ENCODE measurements at places on chromosomes 6 and 20.

GRCh38 chr6:141956868-141957267 lies 175.9 kb upstream of the GJE1 start:
- no peak for DNase-seq

DNA sequence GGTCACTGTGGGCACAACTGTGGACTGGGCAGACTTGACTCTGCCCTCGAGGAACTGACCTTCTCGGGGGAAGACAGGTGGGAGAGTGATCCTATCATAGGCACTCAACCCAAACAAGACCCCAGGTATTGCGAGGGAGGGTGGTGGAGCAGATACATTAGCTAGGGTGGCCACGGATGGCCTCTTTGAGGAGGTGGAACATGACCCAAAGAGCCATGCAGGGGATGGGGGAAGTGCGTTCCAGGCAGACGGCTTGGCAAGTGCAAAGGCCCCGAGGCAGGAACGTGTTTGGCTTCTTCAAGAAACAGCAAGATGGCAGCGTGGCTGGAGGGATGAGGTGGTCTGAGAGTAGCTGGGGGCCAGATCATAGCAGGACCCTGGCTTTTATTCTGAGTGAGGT lies 167.6 kb downstream of the NFATC2 start:
- no peak for DNase-seq

GRCh38 chr6:41455818-41456217 lies 90.4 kb upstream of the FOXP4 start:
- DNase-seq: no peak

- DNase-seq: no peak
These were observed 110.8 kb upstream of the SCP2D1 start for GRCh38 chr20:18702736-18703135.

- no peak for DNase-seq
These were observed 298.8 kb downstream of the FOXA2 start for GRCh38 chr20:22285555-22285954.

DNA sequence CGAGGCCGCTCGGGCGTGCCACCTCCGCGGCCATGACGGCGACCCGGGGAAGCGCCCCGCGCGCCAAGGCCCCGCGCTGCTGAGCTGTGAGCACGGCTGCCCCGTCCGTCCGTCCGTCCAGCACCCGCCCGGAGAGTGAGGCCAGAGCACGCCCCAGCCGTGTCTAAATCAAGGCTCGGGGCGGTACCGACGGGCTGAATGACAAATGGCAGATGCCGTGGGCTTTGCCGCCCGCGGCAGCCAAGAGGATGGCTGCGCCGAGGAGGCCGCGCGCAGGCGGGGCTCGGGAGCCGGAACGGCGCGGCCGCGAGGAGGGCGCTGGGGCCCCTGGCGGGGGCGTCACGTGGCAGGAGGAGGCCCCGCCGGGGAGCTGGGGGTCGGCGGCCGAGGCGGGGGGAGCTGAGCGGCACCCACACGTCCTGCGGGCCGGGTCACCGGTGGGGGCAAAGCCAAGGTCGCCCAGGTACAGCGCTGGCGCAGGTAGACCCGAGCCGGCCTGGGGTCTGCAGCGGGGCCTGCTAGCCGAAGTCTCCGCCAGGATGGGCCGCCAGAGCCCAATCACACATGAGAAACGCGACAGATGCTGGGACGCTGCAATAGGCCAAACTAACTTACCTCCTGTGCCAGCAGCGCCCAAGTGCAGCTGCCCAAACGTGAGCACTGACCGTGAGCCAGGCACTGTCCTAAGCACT lies at the start of gene PLAGL1:
PLAGL1 (minus strand) TSS at position 140 of the 692 bp plus-strand sequence. CDS start 60,123 bp downstream, outside the sequence.
- peak; percentile 14 for DNase-seq

DNA sequence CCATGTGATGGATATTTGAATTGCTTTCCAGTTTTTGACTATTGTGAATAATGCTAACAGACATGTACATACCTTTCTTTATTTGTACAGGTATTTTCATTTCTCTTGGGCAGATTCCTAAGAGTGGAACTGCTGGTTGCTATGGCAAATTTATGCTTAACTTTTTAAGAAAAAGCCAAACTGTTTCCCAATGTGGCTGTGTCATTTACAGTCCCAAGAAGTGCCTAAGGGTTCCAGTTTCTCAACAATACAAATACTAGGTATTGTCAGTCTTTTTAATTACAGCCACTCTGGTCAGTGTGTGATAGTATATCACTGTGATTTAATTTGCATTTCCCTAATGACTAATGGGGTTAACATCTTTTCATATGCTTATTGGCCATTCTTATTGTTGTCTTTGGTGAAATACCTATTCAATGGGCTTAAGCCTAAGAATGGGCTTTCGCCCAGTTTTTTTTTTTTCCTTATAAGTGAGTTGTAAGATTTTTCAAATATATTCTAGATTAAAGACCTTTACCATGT lies 10.3 kb downstream of the REPS1 start:
- no peak for DNase-seq

GRCh38 chr6:111566222-111566734 lies 39.4 kb downstream of the TRAF3IP2 start:
- DNase-seq: no peak

GRCh38 chr6:68732423-68732822 lies 97.3 kb downstream of the ADGRB3 start:
- DNase-seq: no peak

DNA sequence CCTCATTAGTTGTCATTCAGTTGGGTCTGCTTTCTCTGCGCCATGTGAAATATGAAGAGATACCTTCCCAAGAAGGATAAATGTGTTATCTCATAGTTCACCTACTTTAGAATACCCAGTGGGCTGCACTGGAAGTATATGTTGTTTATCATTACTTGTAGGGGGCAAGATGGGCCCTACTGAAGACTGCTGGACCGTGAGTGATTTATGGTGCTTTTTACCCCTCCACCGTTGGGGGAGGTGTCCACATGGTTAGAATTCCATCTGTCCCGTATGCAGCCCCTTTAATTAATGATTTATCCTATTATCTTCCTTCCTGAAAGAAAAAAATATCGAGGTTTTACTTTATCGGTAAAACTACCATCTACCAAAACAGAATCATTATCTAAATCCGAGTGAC lies 97.0 kb downstream of the TSHZ2 start:
- DNase-seq: no peak

GRCh38 chr6:33628401-33628964 lies 7.4 kb downstream of the ITPR3 start:
- DNase-seq: no peak

- no peak for DNase-seq
These were observed 23.6 kb downstream of the FOXA2 start for GRCh38 chr20:22560817-22561216.

GRCh38 chr6:48535582-48536009 lies 424.6 kb upstream of the PTCHD4 start:
- DNase-seq: peak; percentile 11

DNA sequence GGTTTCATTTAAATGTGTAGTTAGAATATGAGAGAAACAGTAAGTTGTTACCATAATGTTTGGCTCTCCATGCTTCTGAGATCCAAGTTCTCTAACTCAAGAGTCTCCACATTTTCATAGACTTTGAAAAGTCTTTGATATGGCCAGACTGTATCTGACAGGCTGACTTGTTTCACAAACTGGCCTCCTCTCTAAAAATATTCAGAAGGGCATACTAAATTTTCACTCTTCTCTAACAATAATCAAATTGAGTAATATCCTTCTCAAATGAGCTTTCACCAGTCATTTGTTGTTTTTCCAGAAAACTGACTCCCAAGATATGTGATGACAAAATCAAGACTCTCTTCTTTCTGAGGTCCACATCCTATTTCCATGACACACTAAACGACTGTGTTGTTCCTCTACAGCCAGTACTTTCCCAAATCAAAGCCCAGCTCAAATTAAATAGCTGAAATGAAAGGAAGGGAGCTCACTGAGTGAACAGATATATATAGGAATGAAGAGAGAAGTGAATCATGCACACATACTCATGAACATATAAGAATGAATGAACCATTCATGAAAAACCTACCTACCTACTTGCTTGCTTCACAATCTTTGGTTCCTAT lies 15.1 kb downstream of the HIVEP2 start:
- no peak for DNase-seq

DNA sequence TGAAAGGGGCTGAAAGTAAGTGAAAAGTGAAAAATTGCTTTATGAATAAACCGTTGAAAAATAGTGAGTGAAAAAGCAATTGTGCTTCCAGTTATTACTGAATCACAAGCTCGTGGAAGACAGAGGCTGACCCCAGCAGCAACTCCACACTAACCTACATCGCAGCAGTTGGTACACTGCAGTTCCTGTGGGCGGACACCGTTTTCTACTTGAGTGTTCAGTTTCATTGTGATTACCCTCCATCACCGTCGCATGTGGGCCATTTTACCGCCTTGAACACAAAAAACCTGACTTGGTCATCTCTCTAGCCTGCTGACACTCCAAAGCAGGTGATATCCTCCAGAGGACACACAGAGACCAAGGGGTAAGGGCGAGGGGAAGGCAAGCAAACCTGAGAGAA lies 28.4 kb downstream of the PRDM1 start:
- no peak for DNase-seq

DNA sequence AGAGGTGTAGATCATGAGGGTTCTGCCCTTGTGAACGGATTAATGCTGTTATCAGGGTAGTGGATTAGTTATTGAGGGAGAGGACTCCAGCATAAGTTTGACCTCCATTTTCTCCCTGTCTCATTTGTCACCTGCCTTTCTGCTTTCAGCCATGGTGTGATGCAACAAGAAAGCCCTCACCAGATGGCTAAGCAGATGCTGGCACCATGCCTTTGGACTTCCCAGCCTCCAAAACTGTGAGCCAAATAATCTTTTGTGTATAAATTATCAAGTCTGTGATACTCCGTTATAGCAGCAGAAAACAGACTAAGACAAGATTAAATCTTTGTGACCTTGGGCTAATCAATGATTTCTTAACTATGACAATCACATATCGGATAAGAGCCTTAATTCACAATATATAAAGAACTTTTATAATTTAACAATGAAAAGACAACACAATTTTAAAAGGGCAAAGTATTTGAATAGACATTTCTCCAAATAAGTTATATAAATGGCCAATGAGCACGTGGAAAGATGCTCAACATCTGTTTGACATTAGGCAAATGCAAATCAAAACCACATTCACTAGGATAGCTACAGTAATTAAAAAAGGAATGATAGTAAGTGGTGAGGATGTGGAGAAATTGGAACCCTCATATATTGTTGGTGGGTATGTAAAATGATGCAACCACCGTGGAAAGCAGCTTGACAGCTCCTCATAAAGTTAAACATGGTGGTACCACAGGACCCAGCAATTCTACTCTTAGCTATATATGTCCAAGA lies 45.3 kb upstream of the IFNGR1 start:
- DNase-seq: no peak

DNA sequence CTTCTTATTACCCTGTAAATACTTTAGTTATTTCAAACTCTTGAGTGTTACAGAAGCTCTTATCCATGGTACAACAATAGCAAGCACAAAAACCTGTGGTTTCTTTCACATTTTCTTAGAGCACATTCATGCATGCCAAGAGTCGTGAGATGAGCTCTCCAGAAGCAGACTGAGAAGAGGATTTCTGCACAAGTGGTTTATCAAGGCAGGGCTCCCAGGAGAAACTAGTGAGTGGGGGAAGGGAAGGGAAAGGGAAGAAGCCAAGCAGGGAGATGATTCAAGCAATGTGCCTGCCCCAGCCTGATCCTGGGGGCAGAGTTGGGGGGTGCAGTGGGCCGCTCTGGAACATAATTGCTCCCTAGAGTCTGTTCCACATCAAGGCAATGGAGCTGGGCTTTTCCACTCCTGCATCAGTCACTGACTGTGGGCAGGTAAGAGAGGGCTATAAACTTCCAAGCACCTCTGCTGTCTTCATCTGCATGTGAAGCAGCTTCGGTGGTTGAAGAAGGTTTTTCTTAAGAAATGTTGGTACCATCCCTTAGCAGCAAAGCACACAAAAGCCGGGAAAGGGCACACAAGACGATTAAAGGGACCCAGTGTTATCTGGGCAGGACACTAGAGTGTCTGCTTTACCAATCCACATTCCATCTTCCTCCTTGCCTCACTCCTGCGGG lies 152.1 kb downstream of the PLCB4 start:
- DNase-seq: no peak

All from HS-27A (cell line).